Heart left ventricle (tissue), 16 donors: ENCODE measurements at places on chromosomes 12 and 14. TPM values are rescaled to one million over a fixed set of nuclear protein-coding genes. Genes with fewer than 3 reads are reported as not detected.
A peak's percentile ranks its signal among the peaks of the same experiment; 100 is the strongest.

DNA sequence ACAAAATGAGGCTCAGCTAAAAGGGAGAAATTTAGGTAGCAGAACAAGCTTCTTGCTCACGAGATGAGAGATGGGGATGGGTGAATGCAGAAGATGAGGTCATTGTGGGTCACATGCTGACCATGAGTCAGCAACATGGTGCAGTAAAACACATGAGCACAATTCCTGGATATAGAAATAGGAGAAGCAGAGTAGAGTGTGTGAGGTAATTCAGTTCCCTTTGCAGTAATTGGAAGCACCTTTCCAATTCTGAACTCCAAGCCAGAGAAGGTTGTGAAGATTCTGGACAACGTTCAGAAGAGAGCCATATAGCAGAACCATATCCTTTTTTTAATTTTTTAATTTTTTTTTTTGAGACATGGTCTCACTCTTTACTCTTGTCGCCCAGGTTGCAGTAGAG lies 62.0 kb upstream of the LMNTD1 start:
- no peak overlapping the region for H3K4me3 ChIP-seq
- no peaks in the 10 kb centered on the region for H3K36me3 ChIP-seq
- no peaks in the 10 kb centered on the region for H3K4me1 ChIP-seq
- H3K27ac ChIP-seq: no peak overlapping the region

ACIN1 gene
- total RNA-seq: 84.1 TPM

GRCh38 chr12:132373901-132374611 lies 44.7 kb upstream of the GALNT9 start:
- no peaks in the 10 kb centered on the region for H3K4me1 ChIP-seq
- no peak overlapping the region for H3K27ac ChIP-seq
- peaks cover 41% of the 10 kb centered on the region for H3K27me3 ChIP-seq
- DNase-seq: no peak
- no peaks in the 10 kb centered on the region for H3K36me3 ChIP-seq
- no peak overlapping the region for H3K4me3 ChIP-seq

- H3K27ac ChIP-seq: no peak overlapping the region
- H3K27me3 ChIP-seq: no peaks in the 10 kb centered on the region
- no peaks in the 10 kb centered on the region for H3K36me3 ChIP-seq
- H3K4me3 ChIP-seq: no peak overlapping the region
- no peak for DNase-seq
Observed at GRCh38 chr12:79174626-79175025, 310.1 kb downstream of the SYT1 start.

DNA sequence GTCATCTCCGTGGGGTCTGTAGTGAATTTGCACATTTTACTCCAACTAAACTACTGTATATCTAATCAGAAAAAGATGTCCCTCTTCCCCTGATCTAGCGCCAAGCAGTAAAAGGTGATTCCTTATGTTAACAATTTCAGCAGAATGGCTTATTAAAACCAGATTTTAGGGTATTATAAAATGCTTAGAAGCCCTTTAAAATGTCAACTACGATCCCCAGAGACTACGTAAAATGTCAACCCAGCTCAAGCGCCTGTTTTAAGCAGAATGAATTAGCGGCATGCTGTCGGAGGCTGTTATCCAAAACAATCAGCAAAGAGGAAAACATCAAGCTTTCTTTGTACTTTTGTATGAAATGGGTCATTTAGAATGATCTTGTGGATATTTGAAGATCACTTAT lies 408.9 kb downstream of the SOX5 start:
- H3K4me1 ChIP-seq: no peaks in the 10 kb centered on the region
- DNase-seq: no peak
- no peak overlapping the region for H3K4me3 ChIP-seq
- no peak overlapping the region for H3K27ac ChIP-seq
- H3K36me3 ChIP-seq: no peaks in the 10 kb centered on the region
- no peaks in the 10 kb centered on the region for H3K27me3 ChIP-seq

GRCh38 chr12:69570545-69571399 lies 14.5 kb upstream of the CCT2 start:
- peak; percentile 33 for DNase-seq
- H3K27ac ChIP-seq: no peak overlapping the region
- peaks cover 4% of the 10 kb centered on the region for H3K4me1 ChIP-seq
- no peaks in the 10 kb centered on the region for H3K36me3 ChIP-seq

C12orf54 gene
- total RNA-seq: not detected

DNA sequence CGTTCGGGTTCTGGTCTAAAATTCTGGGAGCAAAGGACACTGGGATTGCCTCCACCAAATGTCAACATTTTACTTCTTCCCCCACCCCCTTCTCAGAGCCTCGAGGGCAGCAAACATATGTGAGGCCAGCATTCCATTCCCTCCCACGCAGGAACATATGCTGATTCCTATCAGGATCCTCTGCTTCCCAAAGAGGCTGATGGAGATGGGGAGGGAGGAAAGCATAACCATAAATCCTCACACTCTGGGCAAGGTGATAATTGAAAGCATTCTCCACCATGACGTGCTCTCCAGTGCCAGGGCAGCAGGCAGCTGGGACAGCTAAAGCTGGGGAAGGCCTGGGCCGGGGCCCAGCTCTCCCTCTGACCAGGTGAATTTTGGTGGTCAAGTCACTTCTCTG lies 395.0 kb downstream of the ZFP36L1 start:
- no peaks in the 10 kb centered on the region for H3K36me3 ChIP-seq
- H3K4me3 ChIP-seq: no peak overlapping the region
- H3K27ac ChIP-seq: peak overlapping the region; percentile 17
- H3K4me1 ChIP-seq: peaks cover 32% of the 10 kb centered on the region
- no peak for DNase-seq
- no peaks in the 10 kb centered on the region for H3K27me3 ChIP-seq

ELK3 gene
- 19.8 TPM for total RNA-seq

STYK1 gene
- total RNA-seq: 0.21 TPM

SUSD6 gene
- 49.2 TPM for total RNA-seq

DNA sequence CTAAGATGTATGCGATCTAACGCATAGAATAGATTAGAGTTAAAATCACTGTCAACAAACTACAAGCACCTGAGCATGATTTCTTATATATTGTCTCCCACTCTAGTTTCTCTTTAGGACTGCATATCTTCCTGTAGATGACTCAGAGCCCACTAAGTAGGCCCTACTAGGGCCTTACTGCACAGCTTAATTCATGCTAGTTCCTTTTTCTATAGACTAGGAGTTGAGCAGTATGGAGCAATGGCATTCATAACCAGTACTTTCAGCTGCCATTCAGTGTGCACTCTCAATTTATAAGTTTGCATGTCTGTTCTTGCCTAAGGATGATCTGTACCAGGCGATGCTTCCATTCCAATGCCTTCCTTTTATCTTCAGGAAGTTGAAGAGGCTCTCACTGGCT lies 103.5 kb downstream of the METTL25 start:
- H3K4me3 ChIP-seq: no peak overlapping the region
- no peak for DNase-seq
- H3K4me1 ChIP-seq: no peaks in the 10 kb centered on the region

ANKRD33 gene
- total RNA-seq: not detected

DNA sequence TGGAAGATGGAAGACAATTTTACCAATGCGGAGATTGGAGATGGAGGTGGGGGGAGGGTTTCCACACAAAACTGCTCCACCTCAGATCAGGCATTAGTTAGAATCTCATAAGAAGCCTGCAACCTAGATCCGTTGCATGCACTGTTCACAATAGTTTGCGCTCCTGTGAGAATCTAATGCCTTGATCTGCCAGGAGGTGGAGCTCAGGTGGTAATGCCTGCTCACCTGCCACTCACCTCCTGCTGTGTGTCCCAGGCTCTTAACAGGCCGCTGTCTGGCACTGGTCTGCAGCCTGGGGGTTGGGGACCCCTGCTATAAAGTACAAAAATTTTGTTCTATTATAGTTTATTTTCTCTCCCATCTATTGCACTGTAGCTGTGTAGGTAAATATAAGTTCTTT lies 84.9 kb upstream of the FOXG1 start:
- no peak overlapping the region for H3K4me3 ChIP-seq
- DNase-seq: no peak
- H3K36me3 ChIP-seq: no peaks in the 10 kb centered on the region
- no peaks in the 10 kb centered on the region for H3K27me3 ChIP-seq

RD3L gene
- 26.7 TPM for total RNA-seq

- no peak for DNase-seq
- no peaks in the 10 kb centered on the region for H3K27me3 ChIP-seq
- H3K4me3 ChIP-seq: no peak overlapping the region
- H3K4me1 ChIP-seq: no peaks in the 10 kb centered on the region
- H3K36me3 ChIP-seq: no peaks in the 10 kb centered on the region
Observed at GRCh38 chr12:59393506-59393905, 202.3 kb upstream of the SLC16A7 start.

DNA sequence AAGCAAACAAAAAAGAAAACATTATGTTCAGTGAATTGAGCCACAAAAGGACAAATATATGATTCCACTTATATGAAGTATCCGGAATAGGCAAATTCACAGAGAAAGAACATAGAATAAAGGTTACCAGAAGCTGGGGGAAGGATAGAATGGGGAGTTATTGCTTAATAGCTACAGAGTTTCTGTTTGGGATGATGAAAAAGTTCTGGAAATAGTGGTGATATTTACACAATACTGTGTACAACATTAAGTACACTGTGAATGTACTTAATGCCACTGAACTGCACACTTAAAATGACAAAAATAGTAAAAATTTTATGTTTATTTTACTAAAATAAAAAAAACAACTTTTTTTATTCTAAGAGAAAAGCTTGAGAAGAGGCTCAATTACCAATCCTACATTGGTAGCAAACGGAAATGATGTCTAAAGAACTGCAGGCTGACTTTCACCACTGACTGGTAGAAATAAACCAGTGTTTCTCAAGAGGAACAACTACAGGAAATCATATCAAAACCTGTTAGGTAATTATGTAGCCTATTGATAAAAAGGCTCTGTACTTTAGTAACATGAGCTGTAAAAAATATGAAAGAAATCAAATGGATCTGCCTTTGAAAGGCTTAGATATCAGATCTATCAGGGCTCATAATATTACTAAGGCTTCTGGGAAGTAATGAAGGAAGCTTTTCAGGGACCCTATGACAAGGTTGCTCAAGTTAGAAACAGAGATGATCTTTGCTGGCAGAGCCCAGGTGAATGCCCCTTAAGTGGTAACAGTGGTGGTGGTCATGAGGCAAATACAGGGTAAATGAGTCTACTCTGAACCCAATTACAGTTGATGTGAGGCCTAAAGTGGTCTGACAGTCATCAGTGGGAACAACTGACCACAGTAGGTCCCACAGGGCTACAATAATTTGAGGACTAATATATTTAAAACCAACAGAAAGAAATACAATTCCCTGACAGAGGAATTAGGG lies 41.3 kb downstream of the BAZ1A start:
- H3K4me1 ChIP-seq: no peaks in the 10 kb centered on the region
- no peak overlapping the region for H3K27ac ChIP-seq
- no peak overlapping the region for H3K4me3 ChIP-seq
- DNase-seq: no peak
- no peaks in the 10 kb centered on the region for H3K36me3 ChIP-seq
- H3K27me3 ChIP-seq: no peaks in the 10 kb centered on the region

CLEC4A gene
- 7.5 TPM for total RNA-seq

ART4 gene
- 2.0 TPM for total RNA-seq

- H3K27me3 ChIP-seq: no peaks in the 10 kb centered on the region
- no peak for DNase-seq
- H3K36me3 ChIP-seq: no peaks in the 10 kb centered on the region
- H3K4me1 ChIP-seq: peaks cover 22% of the 10 kb centered on the region
Observed at GRCh38 chr12:121568971-121569751, 11.7 kb downstream of the KDM2B start.

GRCh38 chr14:32571551-32571950 lies 242.5 kb downstream of the AKAP6 start:
- DNase-seq: no peak
- H3K4me1 ChIP-seq: no peaks in the 10 kb centered on the region
- H3K27ac ChIP-seq: no peak overlapping the region
- no peaks in the 10 kb centered on the region for H3K36me3 ChIP-seq
- no peaks in the 10 kb centered on the region for H3K27me3 ChIP-seq

- H3K36me3 ChIP-seq: no peaks in the 10 kb centered on the region
- no peaks in the 10 kb centered on the region for H3K27me3 ChIP-seq
- no peak for DNase-seq
Observed at GRCh38 chr12:104602406-104602805, 145.7 kb downstream of the CHST11 start.

DNA sequence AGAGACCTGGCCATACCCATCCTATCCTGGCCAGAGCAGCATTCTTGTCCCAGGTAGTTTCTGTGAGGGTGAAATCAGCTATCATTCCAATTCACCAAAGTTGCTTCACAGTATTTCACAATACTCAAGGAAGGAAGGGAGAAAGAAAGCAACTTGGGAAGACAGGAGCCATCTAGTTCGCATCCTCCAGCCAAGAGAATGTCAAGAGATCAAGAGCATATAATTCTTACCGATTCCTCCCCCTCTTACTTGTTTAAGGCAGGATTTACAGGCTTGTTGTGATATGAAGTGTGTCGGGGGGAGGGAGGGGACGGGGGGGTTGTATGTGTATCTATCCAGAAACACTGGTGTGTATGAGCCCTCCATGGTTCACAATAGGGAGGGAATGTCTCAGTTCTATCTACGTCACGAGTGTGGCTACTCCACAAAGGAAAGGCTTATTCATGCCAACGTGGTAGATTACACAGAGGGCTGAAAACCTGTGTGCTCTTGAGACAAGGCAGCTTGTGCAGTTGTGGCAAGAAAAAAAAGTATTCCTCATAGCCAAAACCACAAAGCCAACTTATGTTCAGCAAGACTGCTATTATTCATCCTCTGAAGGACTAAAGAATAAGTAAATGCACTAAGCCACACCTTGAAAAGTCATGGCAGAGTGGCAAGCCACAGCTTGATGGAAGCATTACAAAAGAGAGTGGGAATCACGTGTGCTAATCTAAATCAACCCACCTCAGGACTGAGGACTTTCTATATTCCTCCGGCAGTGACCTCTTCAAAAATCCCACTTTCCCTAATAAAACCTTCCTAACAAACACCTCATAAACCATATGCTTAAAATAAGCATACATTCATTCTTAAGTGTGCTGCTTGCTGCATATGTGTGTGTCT lies 35.0 kb downstream of the CORO1C start:
- DNase-seq: no peak
- H3K4me3 ChIP-seq: no peak overlapping the region

GRCh38 chr14:54839701-54840119 lies 62.9 kb downstream of the GCH1 start:
- no peaks in the 10 kb centered on the region for H3K36me3 ChIP-seq
- H3K4me1 ChIP-seq: no peaks in the 10 kb centered on the region
- DNase-seq: no peak
- H3K4me3 ChIP-seq: no peak overlapping the region
- no peaks in the 10 kb centered on the region for H3K27me3 ChIP-seq
- peak overlapping the region; percentile 1 for H3K27ac ChIP-seq

CCDC88C gene
- total RNA-seq: 3.4 TPM

GRCh38 chr12:24561411-24561871 lies 387.5 kb downstream of the BCAT1 start:
- H3K4me1 ChIP-seq: peaks cover 20% of the 10 kb centered on the region
- peak overlapping the region; percentile 74 for H3K27ac ChIP-seq
- DNase-seq: no peak
- H3K27me3 ChIP-seq: no peaks in the 10 kb centered on the region
- peak overlapping the region; percentile 79 for H3K4me3 ChIP-seq

GRCh38 chr12:75876832-75877762 lies 154.5 kb downstream of the PHLDA1 start:
- H3K36me3 ChIP-seq: no peaks in the 10 kb centered on the region
- no peak overlapping the region for H3K27ac ChIP-seq
- H3K4me3 ChIP-seq: no peak overlapping the region
- no peaks in the 10 kb centered on the region for H3K4me1 ChIP-seq

TAS2R9 gene
- total RNA-seq: not detected
